ENCODE measurements at places on chromosomes 1 and 21.
A peak's percentile ranks its signal among the peaks of the same experiment; 100 is the strongest.

GRCh38 chr1:29638281-29638680 lies 402.0 kb downstream of the PTPRU start:
- DNase-seq: no peak

DNA sequence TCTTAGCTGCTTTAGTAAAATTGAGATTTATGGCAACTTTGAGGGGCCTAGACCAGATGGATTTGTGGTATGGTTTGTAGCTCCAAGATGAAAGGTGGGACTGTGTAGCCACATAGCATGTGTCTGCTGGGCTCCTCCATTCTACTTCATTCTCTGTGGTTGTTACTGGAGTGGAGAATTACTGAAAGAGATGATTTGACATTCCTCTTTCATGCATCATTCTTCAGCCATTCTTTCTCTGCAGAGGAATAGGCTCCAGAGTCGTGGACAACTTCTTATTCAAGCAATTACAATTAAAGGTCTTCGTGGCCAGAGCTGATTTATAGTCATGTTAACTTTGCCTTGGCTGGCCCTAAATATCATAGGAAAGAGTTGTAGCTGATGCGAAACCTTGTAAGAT lies 328.9 kb downstream of the PAPPA2 start:
- DNase-seq: no peak

DNA sequence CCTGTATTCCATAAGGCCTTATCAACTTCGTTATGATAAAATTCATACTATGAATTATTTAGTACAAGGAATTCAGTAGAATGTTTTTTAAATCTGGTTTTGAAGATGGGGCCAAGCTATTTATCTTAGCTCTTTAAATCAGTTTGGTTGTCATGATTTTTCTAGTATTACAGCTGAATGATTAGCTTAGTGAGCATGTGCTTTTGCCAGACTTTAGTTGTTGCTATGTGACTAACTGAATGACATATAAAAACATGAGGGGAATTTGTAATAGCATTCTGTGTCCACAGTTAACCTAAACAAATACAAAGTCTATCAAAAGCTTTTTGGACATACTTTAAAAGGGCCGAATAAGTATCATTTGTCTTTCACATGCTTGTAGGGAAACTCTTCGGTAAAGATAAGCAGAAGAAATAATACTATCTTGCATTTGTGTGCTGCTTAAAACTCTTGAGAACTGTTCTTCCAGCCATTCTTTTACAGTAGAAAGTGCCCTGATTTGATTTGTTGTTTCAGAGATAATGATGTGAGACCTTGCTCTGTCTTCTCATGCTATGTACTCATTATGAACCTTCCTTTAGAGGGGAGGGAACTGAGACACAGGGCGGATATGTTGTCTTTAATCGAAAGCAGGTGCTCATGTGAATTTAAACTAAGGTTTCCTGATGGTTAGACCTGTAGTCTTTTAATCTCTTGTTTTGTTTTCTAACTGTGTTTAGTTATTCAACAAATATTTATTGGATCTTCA lies 18.8 kb downstream of the NEK7 start:
- peak; percentile 69 for DNase-seq

GRCh38 chr1:28078680-28079626 lies 9.5 kb downstream of the EYA3 start:
- no peak for DNase-seq

GRCh38 chr1:10681296-10682107 lies 114.9 kb downstream of the CASZ1 start:
- DNase-seq: no peak

GRCh38 chr1:66546047-66546810 lies 12.3 kb downstream of the SGIP1 start:
- no peak for DNase-seq

GRCh38 chr1:76274302-76274701 lies 199.8 kb downstream of the ST6GALNAC3 start:
- DNase-seq: no peak

GRCh38 chr21:18369115-18369514 lies 34.5 kb downstream of the TMPRSS15 start:
- no peak for DNase-seq

DNA sequence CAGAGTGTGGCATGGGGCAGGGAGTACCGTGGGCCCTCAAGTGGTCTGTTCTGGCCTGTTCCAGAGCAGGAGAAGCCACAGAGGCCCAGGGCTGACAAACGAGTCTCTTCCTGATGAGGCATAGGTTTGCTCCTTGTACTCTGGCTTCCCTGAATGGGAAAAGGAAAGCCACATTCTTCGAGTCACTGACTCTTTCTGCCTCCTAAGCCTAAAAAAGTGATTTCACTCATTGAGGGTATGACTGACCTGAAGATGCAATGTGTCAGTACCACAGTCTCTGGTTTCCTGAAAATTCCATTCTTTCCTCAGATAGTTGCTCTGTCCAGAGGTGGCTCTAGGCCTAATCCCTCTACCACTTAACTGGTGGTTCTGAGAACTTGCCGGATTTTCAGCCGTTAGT lies 92.3 kb downstream of the KCNN3 start:
- DNase-seq: no peak

- no peak for DNase-seq
Measured at GRCh38 chr1:26079960-26080814, 12.8 kb upstream of the TRIM63 start.

DNA sequence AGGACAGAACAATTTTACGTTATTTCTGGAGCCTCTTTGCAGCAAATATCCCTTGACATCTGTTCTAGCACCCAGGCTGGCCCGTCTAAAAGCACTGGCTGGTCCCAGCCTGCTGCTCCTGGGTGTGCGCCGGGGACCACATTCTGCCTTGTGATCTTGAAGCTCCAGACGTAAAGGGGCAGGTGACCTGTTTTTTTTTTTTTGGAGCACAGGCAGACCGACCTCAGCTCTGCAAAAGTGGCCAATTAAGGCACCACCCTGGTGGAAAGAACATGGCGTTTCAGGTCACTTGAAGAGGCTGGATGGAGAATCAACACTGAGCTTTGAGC lies 13.8 kb upstream of the CAMTA1 start:
- DNase-seq: no peak

- DNase-seq: no peak
Measured at GRCh38 chr1:115545096-115545720, 96.6 kb upstream of the VANGL1 start.

- DNase-seq: no peak
Measured at GRCh38 chr1:161196521-161197451, 2.1 kb downstream of the ADAMTS4 start.

DNA sequence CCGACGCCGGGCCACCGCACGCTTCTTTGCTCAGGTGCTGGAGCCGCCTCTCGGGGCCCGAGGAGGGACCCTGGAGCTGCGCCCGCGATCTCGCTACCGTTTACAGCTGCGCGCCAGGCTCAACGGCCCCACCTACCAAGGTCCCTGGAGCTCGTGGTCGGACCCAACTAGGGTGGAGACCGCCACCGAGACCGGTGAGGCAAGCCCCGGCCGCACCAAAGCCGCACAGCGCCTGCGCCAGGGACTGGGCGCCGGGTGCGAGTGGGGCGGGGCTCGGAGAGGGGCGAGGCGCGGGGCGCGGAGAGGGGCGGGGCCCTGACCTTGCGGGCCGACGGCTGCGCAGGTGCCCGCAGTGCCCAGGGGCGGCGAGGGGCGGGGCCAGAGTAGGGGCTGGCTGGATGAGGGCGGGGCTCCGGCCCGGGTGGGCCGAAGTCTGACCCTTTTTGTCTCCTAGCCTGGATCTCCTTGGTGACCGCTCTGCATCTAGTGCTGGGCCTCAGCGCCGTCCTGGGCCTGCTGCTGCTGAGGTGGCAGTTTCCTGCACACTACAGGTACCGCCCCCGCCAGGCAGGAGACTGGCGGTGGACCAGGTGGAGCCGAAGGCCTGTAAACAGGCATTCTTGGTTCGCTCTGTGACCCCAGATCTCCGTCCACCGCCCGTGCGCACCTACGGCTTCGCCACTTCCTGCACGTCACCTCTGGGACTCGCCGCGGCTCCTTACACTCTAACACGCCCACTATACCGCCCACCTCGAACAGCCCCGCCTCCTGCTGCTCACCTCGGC lies 9.8 kb upstream of the CDC20 start:
- DNase-seq: peak; percentile 45

DNA sequence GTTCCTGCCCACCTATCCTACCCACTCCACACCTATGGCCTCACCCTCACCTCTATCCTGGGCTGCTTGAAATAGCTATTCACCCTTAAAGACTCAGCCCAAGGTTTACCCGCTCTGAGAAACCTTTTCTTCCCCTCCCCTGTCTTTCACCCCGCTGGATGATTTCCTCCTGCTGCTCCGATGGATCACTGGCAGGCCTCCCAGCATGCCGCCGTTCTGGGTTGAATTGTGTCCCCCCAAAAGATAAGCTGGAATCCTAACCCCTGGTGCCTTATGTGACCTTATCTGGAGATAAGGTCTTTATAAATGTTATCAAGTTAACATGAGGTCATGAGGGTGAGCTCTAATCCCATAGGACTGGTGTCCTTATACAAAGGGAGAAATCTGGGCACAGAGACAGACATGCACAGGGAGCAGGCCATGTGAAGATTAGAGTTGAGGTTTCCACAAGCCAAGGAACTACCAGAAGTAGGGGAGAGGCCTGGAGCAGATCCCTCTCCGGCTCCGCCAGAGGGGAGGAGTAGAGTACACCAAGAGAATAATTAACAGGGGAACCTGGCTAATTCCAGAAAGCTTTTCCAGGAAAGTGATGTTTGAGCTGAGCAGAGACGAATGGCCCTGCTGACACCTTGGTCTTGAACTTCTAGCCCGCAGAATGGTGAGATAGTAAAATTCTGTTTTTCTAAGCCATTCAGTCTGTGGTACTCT lies 110.0 kb upstream of the SERBP1 start:
- DNase-seq: no peak

DNA sequence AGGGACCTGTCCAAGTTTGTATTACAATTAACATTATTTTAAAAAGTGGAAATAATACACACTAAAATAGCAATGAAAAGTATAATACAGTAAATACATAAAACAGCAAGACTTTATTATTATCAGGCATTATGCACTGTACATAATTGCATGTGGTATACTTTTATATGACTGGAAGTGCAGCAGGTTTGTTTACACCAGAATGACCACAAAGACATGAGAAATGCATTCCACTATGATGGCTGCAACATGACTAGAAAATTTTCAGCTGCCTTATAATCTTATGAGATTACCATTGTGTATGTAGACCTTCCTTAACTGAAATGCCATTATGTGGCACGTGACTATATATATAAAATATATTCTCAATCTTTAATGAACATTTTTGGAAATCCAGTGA lies 1699.6 kb downstream of the KCNT2 start:
- DNase-seq: no peak

- no peak for DNase-seq
Measured at GRCh38 chr21:22044431-22044830, 1046.2 kb downstream of the NCAM2 start.

GRCh38 chr1:147634645-147635044 lies 35.7 kb downstream of the ACP6 start:
- DNase-seq: no peak

- no peak for DNase-seq
Measured at GRCh38 chr1:53500204-53501064, 41.2 kb downstream of the DMRTB1 start.

- DNase-seq: no peak
Measured at GRCh38 chr1:225998560-225999226, 450 bp downstream of the SDE2 start.

- peak; percentile 43 for DNase-seq
Measured at GRCh38 chr1:30191154-30191702, 532.2 kb downstream of the MATN1 start.

DNA sequence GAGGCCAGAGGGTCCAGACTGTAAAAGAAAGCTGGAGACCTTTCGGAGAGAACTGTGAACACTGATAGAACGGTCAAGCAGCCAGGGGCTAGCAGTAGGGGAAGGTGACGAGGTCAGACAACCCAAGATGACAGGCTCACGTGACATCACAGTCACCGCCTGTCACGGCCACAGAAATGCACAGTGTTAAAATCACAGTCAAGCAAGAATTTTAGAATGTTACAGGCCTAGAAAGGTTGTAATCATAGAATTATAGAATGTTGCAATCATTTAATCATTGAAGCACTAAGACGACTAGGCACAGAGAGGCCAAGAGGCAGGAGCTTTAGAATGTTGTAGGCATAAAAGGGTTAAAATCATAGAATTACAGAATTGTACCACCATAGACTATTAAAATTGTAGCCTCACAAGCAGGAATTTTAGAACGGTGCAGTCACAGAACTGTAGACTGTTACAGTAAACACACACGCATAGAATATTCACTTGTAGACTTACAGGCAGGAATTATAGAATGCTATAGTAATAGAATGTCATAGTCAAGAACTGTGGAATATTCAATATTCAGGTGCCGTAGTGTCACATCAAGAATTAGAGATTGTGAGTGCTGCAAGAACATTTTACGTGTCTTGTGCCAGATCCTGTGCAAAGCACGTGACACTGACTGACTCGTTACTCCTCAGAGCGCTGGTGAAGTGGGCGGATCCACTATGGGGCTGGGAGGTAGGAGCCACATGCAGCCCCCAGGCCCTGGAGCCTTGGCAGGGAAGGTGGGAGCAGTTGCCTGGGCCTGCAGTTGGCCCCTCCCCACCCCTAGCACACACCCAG lies 118.1 kb downstream of the EPHB2 start:
- DNase-seq: no peak

GRCh38 chr1:67832737-67833601 lies at the start of gene GNG12:
Gene GNG12, minus strand, starts transcription at chr1:67833467. Its CDS starts 125,781 bp downstream, at chr1:67707686.
- no peak for DNase-seq

GRCh38 chr1:39087435-39087834 lies 61.3 kb downstream of the NDUFS5 start:
- DNase-seq: no peak

DNA sequence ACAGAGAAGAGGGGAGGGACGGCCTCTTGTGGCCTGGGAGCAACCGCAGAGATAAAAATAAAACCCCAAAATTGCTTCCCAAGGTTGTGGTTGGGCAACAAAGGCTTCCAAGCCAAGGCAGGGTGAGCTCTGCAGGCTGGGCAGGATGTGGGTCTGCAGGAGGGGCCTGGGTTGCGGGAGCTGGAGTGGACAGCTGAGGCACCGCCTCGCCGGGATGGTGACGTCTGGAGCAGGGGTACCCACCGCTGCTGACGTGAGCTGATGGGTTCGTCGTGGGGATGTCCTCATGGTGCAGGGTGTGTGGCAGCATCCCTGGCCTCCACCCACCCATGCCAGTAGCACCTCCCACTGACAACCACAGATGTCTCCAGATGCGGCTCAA lies 3.7 kb downstream of the AURKAIP1 start:
- peak; percentile 93 for DNase-seq

All from natural killer cell (primary cell).